ENCODE measurements at places on chromosomes 7 and 10.

- DNase-seq, result peak; percentile 60
Observed at GRCh38 chr7:156892081-156892800, 742 bp downstream of the LMBR1 start.

GRCh38 chr10:12397941-12398340 lies 48.6 kb downstream of the CAMK1D start:
- no peak for DNase-seq

- no peak for DNase-seq
Observed at GRCh38 chr10:92222603-92223262, 68.1 kb downstream of the CPEB3 start.

DNA sequence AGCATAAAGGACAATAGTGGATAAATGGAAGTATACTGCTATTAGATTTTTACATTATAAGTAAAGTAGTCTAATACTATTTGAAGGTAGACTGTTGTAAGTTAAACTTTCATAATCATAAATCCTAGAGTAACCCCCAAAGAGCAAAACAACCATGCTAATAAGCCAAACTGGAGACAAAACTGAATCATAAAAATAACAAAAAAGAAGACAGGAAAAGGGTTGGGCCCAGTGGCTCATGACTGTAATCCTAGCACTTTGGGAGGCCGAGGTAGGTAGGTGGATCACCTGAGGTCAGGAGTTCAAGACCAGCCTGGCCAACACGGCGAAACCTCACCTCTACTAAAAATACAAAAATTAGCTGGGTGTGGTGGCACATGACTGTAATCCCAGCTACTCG lies 9.7 kb downstream of the CACUL1 start:
- DNase-seq, result no peak

Data from stimulated activated naive CD4-positive, alpha-beta T cell treated with Interleukin-2 at 50 U/mL for 16 hours (primary cell).